ENCODE measurements at places on chromosomes 5 and 9. TPM values are rescaled to one million over a fixed set of nuclear protein-coding genes. Genes with fewer than 3 reads are reported as not detected.
A peak's percentile ranks its signal among the peaks of the same experiment; 100 is the strongest.

- no peak overlapping the region for H3K4me3 ChIP-seq
- H3K27me3 ChIP-seq: no peaks in the 10 kb centered on the region
- peak; percentile 80 for DNase-seq
- peaks cover 22% of the 10 kb centered on the region for H3K4me1 ChIP-seq
- no peak overlapping the region for H3K27ac ChIP-seq
Observed at GRCh38 chr9:95409650-95410426, 92.3 kb upstream of the FANCC start.

DNA sequence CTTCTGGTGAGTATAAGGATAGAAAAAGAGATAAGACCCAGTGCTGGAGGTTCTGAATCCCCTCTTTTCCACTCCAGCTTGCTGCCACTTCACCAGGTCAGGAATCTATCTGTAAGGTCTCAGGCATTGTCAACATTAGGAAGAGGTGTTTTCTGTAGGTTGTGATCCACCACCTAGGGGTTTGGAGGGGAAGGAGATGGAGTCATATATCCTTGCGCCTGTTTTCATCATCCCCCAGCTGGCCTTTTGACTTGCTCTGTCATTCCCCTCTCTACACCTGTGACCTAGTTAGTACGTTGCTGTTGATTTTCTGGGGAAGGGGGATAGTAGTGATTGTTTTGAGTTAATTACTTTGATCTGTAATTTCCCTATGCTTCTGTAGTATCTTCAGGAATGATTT, 20.5 kb downstream of the SPINK5 start:
- H3K36me3 ChIP-seq: no peaks in the 10 kb centered on the region
- no peak for DNase-seq
- no peak overlapping the region for H3K4me3 ChIP-seq
- no peak overlapping the region for H3K27ac ChIP-seq

The RAB3C gene
- total RNA-seq: not detected

GRCh38 chr5:146068206-146068605, 37.2 kb downstream of the PLAC8L1 start:
- no peak overlapping the region for H3K4me3 ChIP-seq
- peaks cover 43% of the 10 kb centered on the region for H3K36me3 ChIP-seq
- no peak for DNase-seq
- H3K27ac ChIP-seq: no peak overlapping the region
- H3K4me1 ChIP-seq: peaks cover 13% of the 10 kb centered on the region
- no peaks in the 10 kb centered on the region for H3K27me3 ChIP-seq

- H3K4me1 ChIP-seq: peaks cover 23% of the 10 kb centered on the region
- no peaks in the 10 kb centered on the region for H3K36me3 ChIP-seq
- no peak overlapping the region for H3K4me3 ChIP-seq
- no peaks in the 10 kb centered on the region for H3K27me3 ChIP-seq
Observed at GRCh38 chr5:14849516-14850294, 21.9 kb downstream of the ANKH start.

GRCh38 chr5:10218658-10219057, 31.0 kb downstream of the ATPSCKMT start:
- no peaks in the 10 kb centered on the region for H3K4me1 ChIP-seq
- H3K27me3 ChIP-seq: no peaks in the 10 kb centered on the region
- no peaks in the 10 kb centered on the region for H3K36me3 ChIP-seq
- H3K27ac ChIP-seq: no peak overlapping the region
- DNase-seq: no peak
- H3K4me3 ChIP-seq: no peak overlapping the region

- no peak overlapping the region for H3K4me3 ChIP-seq
- H3K27ac ChIP-seq: peak overlapping the region; percentile 72
- peak; percentile 87 for DNase-seq
- H3K36me3 ChIP-seq: peaks cover 42% of the 10 kb centered on the region
- peaks cover 14% of the 10 kb centered on the region for H3K4me1 ChIP-seq
- H3K27me3 ChIP-seq: no peaks in the 10 kb centered on the region
Observed at GRCh38 chr9:110058304-110058953, 149.5 kb downstream of the C9orf152 start.
